Fibroblast of skin of back (primary cell): ENCODE measurements at places on chromosomes 5 and 9.
A peak's percentile ranks its signal among the peaks of the same experiment; 100 is the strongest.

DNA sequence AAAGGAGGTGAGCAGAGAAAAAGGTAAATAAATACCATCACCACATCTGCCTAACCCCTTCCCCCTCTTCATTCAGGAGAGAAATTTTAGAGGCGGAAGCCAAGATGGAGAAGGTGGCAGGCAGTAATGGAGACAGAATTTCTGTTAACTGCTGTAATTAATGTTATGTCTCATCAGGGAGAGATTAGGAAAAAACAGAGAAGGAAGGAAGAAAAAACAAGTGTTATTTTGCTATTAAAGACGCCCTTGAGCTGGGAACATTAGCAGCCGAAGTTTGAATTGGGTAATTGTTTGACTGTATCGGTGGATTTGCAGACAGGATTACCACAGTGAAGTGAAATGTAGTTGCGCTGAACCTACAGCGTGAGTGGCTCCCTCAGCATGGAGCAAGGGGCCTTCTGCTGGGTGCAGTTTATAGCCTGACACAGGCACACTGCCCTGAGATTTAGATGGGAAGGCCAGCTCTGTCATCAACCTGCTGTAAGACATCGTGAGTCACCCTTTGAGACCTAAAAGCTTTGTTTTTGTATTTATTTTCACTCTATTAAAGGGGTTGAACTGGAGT, 136.3 kb downstream of the ASTN2 start:
- no peak for DNase-seq

- no peak for DNase-seq
Observed at GRCh38 chr5:171261361-171261760, 47.7 kb upstream of the TLX3 start.

GRCh38 chr9:120889606-120890271, 12.8 kb upstream of the PHF19 start:
- no peak for DNase-seq

- no peak for DNase-seq
Observed at GRCh38 chr9:10674586-10674985, 61.8 kb upstream of the PTPRD start.

- no peak for DNase-seq
Observed at GRCh38 chr9:93118863-93119702, 15.0 kb downstream of the NINJ1 start.

DNA sequence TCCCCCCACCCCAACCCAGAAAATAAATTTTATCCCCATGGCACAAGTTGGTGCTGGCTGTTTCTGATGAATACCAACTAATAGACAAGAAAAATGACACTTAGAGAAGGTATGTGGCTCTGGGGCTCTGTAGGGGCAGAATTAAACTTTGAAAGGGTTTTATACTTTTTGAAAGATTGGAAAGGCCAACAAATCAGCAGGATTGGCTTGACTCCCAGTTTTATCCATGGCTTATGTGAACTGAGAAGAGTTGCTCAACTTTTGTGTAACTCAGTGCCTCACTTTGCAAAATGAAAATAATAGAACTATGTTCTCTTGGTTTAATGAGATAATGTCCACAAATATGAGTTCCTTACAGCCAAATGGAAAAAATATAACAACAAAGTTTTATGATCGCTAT, 288.9 kb upstream of the KIF2A start:
- DNase-seq: no peak

DNA sequence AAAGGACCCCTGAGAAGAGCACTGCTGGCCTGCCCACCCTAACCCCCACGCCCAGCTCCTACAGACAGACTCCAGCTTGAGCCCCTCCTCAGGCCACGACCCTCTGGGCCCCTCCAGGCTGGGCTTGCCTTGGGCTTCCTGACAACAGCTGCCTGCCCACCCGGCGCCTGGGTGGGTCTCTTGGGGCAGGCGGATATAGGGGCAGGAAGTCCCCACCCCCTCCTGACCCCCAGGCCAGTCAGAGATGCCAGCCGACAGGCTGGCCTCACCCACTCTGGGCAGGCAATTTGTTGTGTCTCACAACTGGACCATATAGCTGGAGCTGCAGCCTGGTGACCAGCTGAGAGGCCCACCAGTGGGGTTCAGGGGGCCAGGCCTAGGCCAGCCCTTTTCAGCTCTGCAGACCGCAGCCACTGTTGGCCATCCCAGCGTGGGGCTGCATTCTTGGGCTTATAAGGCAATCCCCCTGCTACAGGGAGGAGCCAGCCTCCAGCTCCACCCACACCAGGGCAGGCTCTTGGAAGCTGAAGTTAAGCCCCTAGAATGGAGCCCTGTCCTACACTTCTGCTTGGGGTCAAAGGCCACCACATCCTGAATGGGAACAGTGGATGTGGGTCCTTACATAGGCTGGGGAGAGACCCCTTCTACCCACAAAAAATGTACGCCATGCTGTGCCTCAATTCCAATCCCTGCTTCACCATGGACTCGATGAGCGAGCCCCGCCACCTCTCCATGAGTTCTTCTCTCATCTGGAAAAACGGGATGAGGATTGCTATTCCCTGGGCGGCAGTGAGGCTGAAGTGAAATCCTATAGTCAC, 2.0 kb downstream of the PDLIM7 start:
- DNase-seq: peak; percentile 98

GRCh38 chr9:130030651-130031127, 12.3 kb downstream of the FNBP1 start:
- DNase-seq: peak; percentile 58

GRCh38 chr5:168765551-168766425, 186.6 kb upstream of the PANK3 start:
- peak; percentile 65 for DNase-seq

DNA sequence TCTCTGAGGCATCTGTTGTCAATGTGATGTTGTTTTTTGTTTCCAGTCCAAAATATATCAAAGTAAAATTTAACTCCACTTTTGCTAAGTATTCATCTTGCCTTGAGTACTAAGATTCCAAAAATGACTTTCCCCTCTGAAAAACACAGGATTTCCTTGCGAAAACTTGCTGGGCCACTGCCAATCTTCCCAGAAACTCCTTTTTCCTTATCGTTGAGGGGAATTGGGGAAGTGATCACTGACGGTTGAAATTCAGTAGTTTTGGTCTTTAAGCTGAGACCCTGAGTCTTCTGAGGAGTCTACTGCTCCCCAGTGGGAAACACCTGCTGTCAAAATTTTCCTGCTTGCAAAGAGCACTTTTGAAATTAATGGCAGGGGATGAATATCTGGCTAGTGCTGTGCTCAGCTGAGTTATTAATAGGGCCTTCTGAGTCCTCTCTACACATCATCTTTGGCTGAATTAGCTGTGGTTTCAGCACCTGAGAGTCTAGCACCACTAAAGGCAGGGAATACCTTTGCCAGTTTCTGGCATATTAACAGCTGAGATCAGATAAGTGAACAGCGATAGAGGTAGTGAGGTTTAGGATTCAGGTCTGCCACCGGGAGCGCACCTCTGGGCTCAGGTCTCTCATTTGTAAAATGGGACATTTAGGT, 18.0 kb downstream of the TLR4 start:
- no peak for DNase-seq

GRCh38 chr9:88435336-88435735, 47.1 kb downstream of the SPIN1 start:
- peak; percentile 55 for DNase-seq

- DNase-seq: no peak
Observed at GRCh38 chr9:84567805-84568204, 101.7 kb upstream of the NTRK2 start.

GRCh38 chr5:94793113-94793815, 174.8 kb downstream of the SLF1 start:
- DNase-seq: peak; percentile 86

- DNase-seq: no peak
Observed at GRCh38 chr9:130026583-130027340, 16.2 kb downstream of the FNBP1 start.

GRCh38 chr5:84181093-84181492, 203.6 kb downstream of the EDIL3 start:
- no peak for DNase-seq

- DNase-seq: peak; percentile 64
Observed at GRCh38 chr5:56456002-56456401, 222.9 kb upstream of the ANKRD55 start.
